ENCODE measurements at places on chromosomes 5 and 9. TPM values are rescaled to one million over a fixed set of nuclear protein-coding genes. Genes with fewer than 3 reads are reported as not detected.

GRCh38 chr5:171619744-171620143, 165.9 kb upstream of the SMIM23 start:
- H3K4me1 ChIP-seq, result no peaks in the 10 kb centered on the region
- H3K27ac ChIP-seq, result no peak overlapping the region
- no peak for DNase-seq
- H3K36me3 ChIP-seq, result no peaks in the 10 kb centered on the region
- H3K4me3 ChIP-seq, result no peak overlapping the region

Gene IGFBPL1
- 27.8 TPM for total RNA-seq

Gene GLDC
- 0.63 TPM for total RNA-seq

GRCh38 chr9:136086213-136086881, 8.7 kb downstream of the NACC2 start:
- peak overlapping the region; percentile 89 for H3K27ac ChIP-seq
- H3K27me3 ChIP-seq, result no peaks in the 10 kb centered on the region
- H3K4me3 ChIP-seq, result no peak overlapping the region
- DNase-seq, result peak; percentile 80
